ENCODE measurements at places on chromosomes 7 and 10.

- DNase-seq = no peak
These were observed 84.5 kb upstream of the SEMA3C start for GRCh38 chr7:81003326-81003725.

DNA sequence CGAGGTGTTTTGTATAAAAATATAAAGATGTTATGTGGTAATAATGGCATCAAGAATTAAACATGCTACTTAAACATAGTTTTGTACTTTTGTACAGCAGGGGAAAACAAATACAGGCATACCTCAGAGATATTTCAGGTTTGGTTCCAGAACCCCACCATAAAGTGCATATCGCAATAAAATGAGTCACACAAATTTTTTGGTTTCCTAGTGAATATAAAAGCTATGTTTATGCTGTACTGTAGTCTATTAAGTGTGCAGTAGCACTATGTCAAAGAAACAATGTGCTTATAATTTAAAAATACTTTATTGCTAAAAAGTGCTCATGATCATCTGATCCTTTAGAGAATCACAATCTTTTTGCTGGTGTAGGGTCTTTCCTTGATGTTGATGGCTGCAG is 17.8 kb downstream of the LRRTM3 start:
- DNase-seq = no peak

- DNase-seq = no peak
These were observed 1.3 kb upstream of the NMT2 start for GRCh38 chr10:15169555-15170401.

DNA sequence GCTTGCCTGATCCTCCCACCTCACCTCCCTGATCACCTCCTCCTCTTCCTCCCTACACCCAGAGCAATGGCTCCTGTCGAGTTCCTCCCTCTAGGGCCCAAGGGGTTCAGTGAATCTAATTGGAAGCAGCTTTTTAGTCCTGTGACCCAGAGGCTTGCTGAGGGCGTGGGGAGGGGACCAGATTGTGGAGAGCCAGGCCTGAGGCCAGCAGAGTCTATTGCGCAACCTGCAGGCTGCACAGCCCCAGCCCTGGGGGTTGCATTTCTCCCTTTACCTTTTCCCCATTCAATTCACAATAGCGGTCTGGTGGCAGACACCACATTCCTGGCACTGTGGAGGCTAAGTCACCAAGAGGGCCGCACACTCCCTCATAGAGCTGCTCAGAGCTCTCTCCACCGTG is 32.5 kb downstream of the GHRHR start:
- DNase-seq = no peak

GRCh38 chr7:114295522-114295921 is 119.1 kb upstream of the FOXP2 start:
- DNase-seq = no peak

DNA sequence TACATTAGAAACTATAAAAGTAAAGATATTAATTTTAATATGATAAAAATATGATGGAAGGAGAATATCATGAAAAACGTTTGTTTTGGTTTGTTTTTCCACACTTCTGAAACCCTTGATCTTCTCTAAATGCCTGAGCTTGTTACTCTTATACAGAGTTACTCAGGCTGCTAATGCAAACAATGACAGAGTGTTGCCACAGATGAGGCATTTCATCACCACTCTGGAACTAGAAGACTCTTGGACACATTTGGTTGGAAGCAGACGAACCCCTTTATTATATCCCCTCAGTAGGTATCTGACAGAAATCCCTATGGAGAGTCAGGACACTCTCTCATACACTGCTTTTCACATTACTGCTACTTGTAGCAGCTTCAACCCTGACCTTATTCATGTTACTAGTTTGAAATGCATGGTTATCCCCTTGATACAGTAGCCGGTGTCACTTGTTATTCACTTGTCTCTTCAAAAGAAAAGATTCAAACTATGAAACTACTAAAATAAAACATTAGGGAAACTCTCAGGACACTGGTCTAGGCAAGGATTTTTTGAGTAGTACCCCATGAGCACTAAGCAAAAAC is 66.9 kb downstream of the SEMA3C start:
- DNase-seq = no peak
